ENCODE measurements at places on chromosomes 3 and 15.
A peak's percentile ranks its signal among the peaks of the same experiment; 100 is the strongest.

DNA sequence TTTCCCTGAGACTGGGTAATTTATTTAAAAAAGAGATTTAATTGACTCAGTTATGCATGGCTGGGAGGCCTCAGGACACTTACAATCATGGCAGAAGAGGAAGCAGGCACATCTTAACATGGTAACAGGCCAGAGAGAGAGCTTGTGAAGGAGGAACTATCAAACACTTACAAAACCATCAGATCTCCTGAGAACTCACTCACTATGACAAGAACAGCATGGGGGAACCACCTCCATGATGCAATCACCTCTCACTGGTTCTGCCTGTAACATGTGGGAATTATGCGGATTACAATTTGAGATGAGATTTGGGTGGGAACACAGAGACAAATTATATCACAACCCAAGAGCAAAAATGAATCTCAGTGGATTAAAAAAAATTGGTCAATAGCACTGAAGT is 416.0 kb upstream of the TMCO5A start:
- DNase-seq: no peak

- no peak for DNase-seq
These were observed 213.8 kb downstream of the ATP8B4 start for GRCh38 chr15:49905221-49905620.

DNA sequence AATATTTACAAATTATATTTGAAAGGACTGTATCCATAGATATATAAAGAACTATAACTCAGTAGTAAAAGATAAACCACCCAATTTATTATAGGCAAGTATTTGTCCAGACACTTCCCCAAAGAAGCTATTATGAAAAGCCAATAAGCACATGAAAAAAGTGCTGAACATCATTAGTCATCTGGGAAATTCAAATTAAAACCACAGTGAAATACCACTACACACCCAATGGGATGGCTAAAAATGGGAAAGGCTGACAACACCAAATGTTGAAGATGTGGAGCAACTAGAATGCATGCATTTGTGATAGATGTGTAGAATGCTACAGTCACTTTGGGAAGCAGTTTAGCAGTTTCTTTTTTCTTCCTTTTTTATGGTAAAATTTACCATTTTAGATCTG is 147.0 kb downstream of the PDE8A start:
- DNase-seq: no peak

GRCh38 chr15:49323207-49323606 is 99.8 kb upstream of the FGF7 start:
- no peak for DNase-seq

DNA sequence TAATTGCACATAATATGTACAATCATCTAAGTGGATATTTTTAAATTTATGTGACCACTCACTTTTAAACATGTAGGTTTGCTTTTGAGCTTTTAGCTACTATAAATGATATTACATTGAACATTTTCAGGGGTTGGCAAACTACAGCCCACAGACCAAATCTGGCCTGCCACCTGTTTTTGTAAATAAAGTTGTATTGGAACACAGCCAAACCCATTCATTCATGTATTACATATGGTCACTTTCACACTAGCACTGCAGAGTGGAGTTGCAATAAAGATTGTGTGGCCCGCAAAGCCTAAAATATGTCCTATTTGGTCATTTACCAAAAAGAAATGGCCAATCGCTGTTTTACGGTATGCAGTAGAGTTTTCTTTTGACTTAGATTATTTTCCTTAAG is 21.2 kb downstream of the CMTM7 start:
- no peak for DNase-seq

- DNase-seq: no peak
These were observed 144.5 kb downstream of the ATP10A start for GRCh38 chr15:25718597-25718996.

- DNase-seq: no peak
These were observed 11.1 kb upstream of the PLAAT1 start for GRCh38 chr3:193229851-193230420.

DNA sequence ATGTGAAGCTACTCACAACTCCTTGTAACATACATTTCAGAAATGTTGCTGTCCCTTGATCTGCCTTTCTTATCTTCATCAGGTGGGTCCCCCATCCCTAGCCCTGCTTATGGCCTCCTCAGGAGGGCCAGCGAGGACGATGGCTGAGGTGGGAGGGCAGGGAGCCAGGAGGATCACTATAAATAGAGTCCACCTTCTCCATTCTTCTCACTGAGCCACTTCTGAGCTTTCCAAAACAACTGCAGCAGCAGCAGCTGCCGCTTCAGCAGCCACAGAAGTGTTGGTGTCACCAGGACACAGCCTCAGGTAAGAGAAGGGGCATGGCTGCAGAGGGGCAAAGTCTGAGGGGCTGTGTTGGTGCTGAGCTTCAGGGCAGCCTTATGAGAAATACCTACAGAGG is 53.5 kb downstream of the ANAPC13 start:
- DNase-seq: no peak

DNA sequence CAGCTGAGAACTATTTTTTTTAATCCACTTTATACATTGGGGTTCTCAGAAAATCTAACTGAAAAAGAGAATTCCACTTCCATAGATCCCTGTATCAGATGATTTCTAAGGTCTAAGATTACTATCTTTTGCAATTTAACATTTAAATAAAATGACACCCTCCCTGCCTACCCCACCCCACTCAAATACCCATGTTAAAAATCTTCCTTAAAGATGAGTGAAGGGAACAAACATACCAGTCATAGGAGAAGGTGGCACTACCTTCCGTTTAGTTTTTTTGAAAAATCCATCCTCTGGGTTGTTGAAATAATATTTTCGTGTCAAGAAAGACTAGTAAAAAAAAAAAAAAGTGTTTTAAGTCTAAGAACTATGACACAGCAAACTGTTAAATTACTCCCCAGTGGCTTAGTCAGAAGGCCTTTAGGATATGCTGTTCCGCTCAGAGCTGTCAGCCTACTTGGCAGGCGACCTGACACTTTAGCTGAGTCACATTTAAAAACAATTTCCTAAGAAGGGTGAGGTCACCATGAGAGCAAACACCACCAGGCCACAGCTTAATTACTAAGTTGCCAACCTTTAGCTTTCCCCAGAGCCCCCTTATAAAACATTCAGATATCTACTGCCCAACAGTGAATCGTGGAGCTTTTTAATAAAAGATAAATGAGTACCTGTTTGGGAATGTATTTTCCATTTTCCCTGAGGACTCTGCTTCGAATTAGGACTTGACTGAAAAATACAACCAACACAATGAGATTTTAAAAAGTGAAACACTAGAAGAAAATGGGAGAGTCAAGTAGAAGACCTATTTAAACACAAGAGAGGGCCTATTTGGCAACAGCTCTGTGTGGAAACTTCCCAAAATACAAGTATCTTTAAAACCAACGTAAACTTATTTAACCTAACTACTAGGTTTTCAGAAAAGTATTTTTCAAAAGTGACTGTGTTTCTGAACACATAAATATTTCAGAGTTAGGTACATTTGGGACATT is 9.6 kb downstream of the EMC3 start:
- peak; percentile 86 for DNase-seq

GRCh38 chr3:45673273-45673672 is 15.9 kb upstream of the SACM1L start:
- no peak for DNase-seq

- DNase-seq: no peak
These were observed 36.8 kb downstream of the ICE2 start for GRCh38 chr15:60442031-60442650.

DNA sequence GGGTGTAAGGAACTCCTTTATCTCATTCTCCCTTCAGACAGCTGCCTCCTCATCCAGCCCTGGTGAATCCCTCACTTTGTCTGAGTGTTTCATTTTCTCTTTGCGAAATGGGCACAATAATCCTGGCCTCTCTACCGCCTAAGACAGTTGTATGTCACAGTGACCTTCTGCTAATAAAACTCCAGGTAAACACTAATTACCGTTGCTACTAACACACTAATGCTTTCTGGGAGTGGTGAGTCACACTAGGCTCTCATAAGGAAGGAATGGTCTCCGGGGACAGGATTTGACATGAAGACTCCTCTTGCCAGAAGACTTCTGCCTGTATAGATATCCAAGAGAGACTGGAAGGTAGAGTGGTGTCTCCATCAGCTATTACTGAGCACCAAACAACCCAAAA is 71.7 kb upstream of the SNRK start:
- no peak for DNase-seq

- DNase-seq: peak; percentile 54
These were observed 53.9 kb downstream of the RLBP1 start for GRCh38 chr15:89167267-89168176.

GRCh38 chr3:36904641-36905040 is 40.2 kb downstream of the TRANK1 start:
- DNase-seq: peak; percentile 40

DNA sequence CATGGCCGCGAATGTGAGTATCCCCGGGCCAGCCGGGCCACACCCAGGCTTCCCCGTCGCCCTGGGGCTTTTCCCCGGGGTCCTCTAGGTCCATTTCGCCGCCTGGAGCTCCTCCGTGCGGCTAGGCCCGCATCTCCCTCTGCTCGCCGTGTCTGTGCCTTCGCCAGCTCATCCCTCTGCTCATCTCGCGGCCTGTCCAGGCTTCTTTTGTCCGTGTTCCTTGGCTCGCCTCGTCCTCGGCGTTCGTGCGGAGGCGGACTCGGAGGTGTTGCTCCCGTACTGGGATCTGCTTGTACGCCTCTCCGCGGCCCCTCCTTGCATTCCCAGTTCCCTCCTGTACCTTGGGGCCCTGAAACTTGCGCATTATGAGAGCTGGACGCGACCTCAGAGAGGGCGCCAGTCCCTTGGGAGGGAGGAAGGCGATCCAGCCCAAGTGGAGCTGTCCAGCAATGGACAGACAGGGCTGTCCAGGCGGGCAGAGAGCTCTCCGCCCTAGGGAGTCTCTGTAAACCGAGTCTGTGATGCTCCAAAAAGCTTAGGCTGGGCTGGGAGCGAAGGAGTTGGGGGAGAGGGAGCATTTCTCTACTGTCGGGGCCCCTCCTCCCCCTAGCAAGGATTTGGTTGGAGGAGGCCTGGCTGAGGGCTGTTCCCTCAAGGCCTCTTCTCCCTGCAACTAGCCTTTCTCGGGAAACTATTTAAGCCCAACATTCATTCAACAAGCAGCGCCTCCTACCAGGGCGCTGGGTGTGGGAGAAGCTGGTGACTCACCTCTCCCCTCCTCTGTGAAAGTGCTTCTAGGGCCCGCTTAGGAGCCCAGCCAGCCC is 553 bp downstream of the TMEM43 start:
- DNase-seq: peak; percentile 75

DNA sequence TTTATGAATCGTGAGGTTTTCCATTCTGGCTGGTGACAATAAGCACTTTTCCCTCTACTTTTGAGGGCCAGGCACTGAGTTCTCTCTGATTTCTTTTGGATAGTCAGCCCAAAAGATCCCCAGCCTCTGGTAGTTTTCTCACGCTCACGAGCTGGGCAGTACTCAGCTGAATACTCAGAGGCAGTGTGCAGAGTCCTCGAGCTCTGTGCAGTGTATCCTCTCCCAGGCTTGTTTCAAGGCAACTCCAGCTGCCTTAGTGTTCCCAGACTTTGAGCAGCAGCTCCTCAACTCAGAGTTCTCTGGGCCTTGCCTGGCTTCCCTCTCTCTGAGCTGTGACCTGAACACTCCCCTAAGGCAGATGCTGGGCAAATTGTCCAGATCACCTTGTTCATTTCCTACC is 59.1 kb upstream of the IQSEC1 start:
- no peak for DNase-seq

- DNase-seq: no peak
These were observed 28.3 kb upstream of the ARL14 start for GRCh38 chr3:160648701-160649100.

DNA sequence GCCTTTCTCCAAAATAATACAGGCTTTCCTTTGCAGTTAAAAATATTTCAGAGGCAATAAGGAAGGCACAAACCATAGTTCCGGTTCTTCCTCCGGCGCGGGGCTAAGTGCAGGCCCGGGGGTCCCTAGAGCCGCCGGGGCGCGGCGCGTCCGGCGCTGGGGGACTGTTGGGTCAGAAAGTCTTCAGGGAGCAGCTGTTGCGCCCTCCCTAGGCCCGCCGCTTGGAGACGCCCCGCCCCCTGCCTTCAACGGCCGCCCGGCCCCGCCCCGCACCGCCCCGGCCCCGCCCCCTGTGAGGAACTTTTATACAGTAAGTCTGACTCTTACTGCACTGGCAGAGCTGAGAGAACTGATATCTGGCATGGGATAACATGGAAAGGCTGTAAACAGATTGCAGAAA is 283.1 kb upstream of the ARL6 start:
- no peak for DNase-seq

GRCh38 chr3:123623346-123623880 is 38.6 kb upstream of the HACD2 start:
- no peak for DNase-seq

DNA sequence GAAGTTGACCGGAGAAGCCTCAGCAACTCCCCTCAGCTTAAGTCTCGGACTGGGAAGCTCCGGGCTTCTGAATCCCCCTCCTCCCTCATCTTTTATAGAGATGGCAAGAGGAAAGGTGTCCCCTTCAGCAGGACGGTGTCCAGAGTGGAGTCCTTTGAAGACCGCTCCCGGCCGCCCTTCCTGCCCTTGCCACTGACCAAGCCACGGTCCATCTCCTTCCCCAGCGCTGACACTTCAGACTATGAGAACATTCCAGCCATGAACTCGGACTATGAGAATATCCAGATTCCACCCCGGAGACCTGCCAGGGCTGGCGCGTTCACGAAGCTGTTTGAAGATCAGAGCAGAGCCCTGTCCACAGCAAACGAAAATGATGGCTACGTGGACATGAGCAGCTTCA is 2.4 kb downstream of the FGD5 start:
- no peak for DNase-seq

GRCh38 chr3:29914861-29915524 is 634.1 kb downstream of the RBMS3 start:
- DNase-seq: no peak

DNA sequence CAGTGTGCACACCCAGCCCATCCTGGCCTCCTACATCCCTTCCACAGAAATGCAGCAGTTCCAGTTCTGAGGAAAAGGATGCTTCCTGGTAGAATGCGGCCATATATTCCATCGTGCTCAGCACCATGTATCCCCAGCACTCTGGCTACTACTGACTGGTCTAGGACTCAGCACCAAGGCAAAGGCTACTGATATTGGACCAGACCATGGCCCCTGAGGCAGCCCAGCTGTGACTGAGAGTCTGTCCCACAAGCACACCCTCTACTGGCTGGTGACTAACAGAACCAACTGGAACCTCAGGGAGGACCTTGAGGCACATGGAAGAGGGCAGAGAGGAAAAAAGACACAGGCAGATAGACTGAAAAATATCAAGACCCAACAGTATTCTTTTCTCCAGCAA is 30.0 kb downstream of the TARS3 start:
- DNase-seq: no peak

GRCh38 chr15:69881766-69882165 is 216.0 kb downstream of the TLE3 start:
- no peak for DNase-seq

GRCh38 chr3:107429320-107430181 is 52.3 kb downstream of the CCDC54 start:
- DNase-seq: peak; percentile 85

- no peak for DNase-seq
These were observed 7.1 kb upstream of the SLC30A4 start for GRCh38 chr15:45529613-45530012.

DNA sequence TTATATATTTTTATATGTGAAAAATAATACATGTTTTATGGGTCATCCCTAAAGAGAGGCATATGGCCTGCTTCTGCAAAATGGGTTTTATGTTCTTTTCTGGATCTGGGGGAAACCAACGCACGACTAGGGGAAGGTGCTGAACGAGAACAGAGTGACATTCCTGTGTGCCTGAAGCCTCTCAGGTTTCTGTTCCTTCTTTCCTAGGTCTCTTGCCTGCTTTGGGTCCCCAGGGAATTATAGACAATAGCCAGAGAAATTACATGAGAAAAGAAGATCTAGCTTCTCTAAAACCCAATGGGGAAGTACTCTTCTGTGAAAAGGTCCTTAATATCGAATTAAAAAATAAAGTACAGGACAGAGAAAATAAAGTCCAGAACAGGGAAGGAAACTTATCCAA is 66.5 kb downstream of the IGSF11 start:
- DNase-seq: no peak
